ENCODE measurements at places on chromosomes 3 and 15.

DNA sequence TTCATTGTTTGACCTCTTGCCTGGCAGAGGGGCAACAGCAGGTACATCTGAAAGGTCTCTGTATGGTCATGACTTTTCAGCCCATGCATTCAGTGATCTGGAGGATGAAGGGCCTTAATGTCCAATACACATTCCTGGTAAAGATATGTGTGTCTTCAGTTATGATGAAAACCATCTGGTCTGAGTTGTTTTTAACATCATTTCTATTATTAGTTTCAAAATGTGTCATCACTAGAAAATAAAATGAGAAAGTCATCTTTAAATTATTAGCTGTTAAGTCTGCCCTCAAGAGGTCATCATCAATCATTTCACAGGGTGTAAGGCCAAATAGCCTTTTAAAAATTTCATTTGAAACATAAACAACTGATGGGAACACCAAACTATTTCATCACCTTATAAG, 92.1 kb upstream of the PLSCR4 start:
- no peak for DNase-seq

GRCh38 chr3:125628212-125628611, 32.9 kb upstream of the OSBPL11 start:
- no peak for DNase-seq

GRCh38 chr3:174547801-174548435, 311.2 kb upstream of the NAALADL2 start:
- DNase-seq = no peak

DNA sequence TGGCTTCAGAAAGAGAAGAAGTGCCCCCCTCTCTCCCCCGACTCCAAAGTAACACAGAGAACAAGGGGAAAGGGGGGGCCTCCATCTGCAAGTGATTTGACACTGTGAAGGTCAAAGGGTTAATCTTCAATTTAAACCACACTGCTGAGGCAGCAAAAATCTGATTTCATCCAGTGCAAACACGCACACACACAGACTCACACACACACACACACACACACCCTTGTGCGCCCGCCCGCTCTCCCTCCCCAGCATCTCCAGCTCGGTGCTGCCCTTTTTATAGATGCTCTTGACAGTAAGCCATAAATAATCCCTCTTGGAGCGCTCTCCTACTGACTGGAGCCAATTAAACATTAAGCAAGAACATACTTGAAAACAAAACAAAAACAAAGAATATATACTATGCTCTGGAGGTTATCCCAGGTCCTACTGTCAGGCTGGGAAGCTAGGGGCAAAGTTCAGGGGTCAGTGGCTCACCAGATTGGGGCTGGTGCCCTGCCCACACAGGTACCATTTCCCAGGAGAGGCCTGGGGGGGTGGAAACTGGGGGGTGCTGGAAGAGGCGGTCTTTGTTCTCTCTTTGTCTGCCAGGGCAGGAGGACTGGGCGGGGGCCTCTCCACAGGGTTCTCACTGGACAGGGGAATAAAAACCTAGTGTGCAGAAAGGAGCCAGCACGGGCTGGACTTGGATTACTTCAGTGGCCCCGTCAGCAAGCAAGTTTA, 16.3 kb downstream of the BMF start:
- DNase-seq = peak; percentile 77

- no peak for DNase-seq
Measured at GRCh38 chr3:66463730-66464511, 36.9 kb downstream of the LRIG1 start.

- no peak for DNase-seq
Measured at GRCh38 chr3:66075281-66075680, 36.6 kb upstream of the MAGI1 start.

- no peak for DNase-seq
Measured at GRCh38 chr3:197165890-197166289, 132.5 kb downstream of the DLG1 start.

DNA sequence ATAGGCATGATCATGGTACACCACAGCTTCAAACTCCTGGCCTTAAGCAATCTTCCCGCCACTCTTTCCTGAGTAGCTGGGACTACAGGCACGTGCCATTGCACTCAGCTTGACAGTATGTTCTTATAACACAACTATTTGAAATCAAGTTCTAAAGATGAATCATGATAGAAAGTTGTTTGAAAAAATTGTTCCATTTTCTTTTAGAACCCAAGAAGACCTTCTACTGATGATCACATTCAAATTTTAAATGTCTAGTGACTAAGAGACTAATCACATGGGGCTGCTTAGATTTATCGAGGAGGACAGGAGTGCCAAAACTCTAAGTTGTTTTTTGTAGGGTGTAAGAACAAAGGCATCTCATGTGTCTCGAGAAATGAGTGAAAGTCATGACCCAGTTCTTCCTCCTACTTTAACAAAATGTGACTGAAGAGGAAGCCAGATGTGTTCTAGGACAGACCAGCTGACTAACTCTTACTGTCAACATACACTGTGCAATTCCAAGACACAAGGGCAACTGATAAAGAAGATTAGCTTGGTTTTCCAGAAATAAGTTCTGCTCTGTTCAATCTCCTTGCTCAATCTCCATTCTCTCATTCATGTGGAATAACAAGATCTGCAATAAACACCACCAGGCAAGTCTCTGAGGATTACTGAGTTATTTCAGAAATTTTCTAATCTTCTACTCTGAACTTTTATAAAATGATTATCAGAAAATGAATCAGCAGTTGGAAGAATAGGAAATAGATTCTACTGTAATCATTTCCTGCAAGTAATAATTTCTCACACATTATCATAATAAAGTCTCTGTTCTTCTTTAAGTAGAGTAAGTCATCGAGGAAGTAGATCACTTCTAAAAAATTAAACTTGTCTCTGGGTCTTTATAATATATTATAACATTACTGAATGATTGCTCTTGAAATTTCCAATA, 122.6 kb upstream of the CCNL1 start:
- DNase-seq = no peak

GRCh38 chr15:99054892-99055291, 47.3 kb upstream of the PGPEP1L start:
- DNase-seq = no peak

GRCh38 chr3:116005404-116005803, 382.1 kb downstream of the GAP43 start:
- DNase-seq = no peak

DNA sequence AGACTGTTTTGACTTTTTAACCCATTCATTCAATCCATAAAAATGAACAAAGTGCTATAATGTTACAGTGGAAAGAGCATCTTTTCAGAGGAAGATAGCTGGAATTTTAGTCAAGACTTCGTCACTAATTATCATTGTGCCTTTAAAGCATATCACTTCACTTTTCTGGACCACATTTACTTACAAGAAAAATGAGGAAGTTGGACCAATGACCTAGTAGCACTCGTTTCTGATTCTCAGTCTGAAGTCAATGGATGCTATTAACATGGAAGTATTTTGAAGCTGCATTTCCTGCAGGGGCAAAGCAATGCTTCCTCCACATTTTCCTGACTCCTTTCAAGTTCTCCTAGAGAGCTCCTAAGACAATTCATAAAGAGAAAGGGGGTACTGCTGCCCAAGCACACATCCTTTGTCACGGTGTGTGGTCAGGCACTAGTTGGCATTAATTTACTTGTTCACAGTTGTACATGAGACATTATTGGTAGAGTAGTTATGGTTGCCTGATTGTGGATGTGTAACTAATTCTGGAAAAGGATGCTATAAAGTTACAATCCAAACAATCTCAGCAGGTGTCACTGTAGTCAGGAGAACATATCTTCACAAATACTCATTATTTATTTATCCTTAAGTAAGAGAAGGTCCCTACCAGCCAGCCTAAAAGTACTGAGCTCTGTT, 1049.1 kb downstream of the FHIT start:
- peak; percentile 50 for DNase-seq

DNA sequence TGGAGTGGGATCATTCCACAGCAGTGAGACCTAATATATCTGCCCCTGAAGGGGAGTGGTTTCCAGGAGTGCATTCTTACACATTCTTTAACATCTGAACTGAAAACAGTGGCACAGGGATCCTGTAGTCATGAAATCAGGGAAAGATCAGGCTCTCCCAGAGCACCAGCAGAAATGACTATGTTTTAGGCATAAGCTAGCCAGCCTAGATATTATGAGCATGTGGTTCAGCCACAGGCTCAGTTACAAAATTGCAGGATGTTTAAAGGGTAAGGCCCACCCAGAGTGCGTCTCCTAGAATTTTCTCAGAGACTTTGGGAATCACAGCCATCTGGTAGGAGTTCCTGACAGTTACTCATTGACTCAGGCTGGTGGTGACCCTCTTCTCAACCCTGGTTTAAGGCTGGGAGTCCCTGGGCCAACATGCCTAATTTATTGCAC, 20.9 kb downstream of the FSTL1 start:
- DNase-seq = no peak

DNA sequence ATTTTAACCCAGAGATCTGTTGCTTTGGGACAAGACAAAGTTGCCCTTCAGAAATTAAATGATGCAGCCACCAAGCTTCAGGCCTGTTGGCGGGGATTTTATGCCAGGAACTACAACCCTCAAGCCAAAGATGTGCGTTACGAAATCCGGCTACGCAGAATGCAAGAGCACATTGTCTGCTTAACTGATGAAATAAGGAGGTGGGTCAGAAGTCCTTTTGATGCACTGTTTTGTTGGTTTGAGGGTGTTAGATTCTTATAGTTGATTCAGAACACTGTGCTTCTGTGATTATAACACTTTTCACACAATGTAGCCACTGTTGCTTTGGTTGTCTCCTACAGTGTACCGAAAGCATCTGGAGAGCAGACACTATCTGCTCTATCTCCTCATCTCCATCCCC, 20.8 kb upstream of the NXPE3 start:
- DNase-seq = no peak

DNA sequence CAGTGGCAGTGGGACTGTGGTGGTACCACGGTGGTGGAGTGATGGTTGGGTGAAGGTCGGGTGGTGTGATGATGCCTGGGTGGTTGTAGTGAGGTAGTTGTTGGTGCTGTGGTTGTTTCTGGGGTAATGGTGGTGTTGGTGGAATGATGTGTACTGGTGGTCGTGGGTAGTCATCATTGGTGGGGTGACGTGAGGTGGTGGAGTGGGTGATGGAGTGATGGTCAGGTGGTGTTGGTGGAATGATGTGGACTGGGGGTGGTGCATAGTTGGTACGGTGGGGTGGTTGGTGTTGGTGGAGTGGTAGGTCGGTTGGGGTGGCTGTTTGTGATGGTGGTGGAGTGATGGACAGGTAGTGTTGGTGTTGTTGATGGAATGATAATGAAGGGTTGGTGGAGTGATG, 87.1 kb downstream of the PDCD6IP start:
- no peak for DNase-seq

DNA sequence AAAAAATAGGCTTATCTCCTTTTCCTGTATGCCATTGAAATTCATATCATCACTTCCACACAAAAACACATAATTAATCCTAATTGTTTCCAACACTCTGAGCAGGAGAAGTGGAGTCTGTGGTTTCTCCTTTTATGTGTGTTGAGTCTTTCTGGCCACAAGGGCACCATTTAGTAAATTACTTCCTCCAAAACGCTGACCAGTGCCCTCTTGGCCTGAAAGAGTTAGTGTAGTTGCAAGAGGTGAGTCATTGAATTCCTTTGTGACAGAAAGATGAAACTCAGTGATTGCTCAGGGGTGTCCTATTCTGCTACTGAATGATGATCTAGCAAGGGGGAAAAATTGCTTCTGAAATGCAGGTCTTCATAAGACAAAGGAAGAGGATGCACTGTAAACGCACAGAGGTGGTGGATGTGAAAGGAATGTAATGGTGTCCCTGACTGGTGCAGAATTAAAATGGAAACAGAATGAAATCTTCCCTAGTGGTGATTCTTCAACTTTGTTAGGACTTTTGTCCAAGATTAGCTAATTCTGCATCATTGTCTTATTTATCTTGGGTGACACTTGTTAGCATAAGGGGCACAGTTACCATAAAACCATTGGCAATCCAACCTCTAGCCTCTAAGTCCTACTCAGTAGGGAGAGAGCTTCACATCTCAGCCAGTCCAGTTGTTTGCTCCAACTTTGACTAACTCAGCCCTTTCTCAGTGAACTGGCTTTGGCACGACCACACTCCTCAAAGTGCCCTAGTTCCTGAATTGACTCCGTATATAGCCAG, 208.4 kb upstream of the NANOGP8 start:
- no peak for DNase-seq

DNA sequence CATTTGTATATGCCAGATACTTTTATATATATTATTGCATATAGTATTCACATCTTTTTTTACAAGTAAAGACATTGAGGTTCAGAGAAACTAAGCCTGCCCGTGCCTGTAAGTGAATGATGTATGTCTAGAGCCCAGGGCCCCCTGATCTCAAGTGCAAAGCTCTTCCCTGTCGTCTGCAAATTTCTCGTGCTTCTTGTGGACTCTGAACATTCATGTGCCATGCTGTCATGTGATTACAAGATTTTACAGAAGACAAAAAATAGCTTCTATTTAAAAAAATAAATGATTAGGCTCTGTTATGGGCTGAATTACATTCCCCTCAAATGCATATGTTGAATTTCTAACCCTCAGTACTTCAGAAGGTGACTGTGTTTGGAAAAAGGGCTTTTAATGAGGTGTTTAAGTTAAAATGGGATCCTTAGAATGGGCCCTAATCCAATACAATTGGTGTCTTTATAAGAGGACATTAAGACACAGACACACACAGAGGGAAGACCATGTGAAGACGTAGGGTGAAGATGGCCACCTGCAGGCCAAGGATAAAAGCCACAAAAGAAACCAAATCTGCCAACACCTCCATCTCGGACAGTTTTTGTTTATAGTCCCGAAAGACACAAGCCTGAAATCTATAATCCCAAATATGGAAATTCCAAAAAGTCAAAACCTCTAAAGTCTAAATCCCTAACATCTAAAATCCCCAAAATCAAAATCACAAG, 3.9 kb upstream of the MASP1 start:
- DNase-seq = no peak

GRCh38 chr15:62785881-62786828, 256.4 kb upstream of the TPM1 start:
- no peak for DNase-seq

- no peak for DNase-seq
Measured at GRCh38 chr3:9345041-9345440, 17.8 kb upstream of the THUMPD3 start.

DNA sequence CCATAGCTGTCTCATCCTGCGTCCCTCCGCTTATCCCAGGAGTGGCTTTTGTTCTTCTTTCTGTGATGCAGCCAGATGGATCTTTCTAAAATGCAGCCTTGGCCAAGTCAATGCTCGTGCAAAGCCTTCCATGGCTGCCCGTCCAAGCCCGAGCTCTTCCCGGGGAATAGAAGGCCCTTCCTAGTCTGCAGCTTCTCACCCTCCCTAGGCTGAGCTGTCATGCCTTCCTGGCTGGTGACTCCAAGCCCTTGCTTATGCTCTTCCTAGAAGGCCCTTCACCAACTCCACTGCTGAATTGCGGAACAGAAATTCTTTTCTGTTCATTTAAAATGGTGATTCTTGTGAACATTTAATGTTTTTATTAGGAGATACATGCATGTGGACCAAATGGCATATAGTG, 95.9 kb downstream of the SMAD6 start:
- no peak for DNase-seq

Data from NCI-H748 treated with DMSO at 0.1 percent for 48 hours (cell line).